ENCODE measurements at places on chromosomes 7 and 10.

DNA sequence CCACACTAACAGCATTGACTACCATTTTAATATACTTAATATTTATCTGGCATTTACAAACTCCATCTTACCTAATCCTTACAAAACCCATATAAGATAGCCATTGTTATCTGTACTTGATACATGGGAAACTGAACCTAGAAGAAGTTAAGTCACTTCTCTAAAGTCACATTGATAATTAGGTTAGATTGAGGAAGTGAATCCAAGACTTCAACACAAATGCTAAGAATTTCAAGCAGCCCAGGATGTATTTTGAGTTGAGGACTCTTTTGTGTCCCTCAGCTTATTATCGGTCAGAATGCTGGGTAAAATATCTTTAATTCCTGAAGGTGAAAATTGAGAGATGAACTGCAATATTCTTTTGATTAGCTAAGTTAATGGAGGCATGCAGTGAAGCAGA, 465.5 kb downstream of the PHTF2 start:
- no peak for DNase-seq

DNA sequence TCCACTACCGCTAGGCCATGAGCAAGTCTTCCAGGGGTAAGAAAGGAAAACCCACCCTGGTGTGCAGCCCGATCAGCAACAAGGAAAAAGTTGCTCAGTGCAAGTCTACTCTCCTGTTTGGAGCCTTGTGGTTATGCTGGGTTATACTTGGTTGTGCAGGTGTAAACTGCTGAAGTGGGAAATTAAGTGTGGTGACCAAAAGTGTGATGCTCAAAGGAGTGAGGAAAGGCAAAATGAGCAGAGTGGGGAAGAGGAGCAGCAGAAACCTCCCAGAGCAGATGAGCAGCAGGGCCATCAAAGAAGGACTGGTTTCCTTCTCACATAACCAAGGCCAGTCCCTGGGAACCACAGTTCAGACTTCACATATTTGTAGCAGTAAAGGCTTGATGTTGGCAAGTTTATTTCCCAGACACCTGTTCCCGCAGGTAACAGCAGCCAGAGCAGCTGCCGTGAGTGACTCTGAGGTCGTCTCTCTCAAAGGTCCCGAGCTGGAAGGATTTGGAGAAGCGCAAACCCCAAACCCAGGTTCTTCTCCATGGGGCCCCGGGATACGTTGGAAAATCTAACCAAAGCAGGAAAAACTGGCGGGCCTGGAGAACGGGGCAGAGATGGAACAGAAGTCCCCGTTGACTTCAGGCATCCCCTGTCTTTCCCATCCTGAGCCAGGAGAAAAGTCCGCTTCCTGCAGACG, 607 bp upstream of the SMO start:
- no peak for DNase-seq

DNA sequence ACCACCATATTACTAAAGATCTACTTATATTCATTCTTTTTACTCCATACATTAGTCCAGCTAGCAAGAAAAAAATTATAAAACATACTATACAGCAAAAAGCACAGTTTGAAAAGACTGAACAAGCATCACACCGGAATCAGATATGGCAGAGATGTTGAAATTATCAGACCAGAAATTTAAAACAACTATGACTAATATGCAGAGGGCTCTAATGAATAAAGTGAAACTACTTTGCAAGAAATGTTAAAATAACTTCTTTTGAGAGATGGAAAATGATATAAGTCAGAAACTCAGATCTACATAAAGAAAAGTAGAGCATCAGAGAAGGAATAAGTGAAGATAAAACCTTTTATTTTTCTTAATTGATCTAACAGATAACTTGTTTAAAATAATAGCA, 50.9 kb downstream of the SGCE start:
- DNase-seq: no peak

DNA sequence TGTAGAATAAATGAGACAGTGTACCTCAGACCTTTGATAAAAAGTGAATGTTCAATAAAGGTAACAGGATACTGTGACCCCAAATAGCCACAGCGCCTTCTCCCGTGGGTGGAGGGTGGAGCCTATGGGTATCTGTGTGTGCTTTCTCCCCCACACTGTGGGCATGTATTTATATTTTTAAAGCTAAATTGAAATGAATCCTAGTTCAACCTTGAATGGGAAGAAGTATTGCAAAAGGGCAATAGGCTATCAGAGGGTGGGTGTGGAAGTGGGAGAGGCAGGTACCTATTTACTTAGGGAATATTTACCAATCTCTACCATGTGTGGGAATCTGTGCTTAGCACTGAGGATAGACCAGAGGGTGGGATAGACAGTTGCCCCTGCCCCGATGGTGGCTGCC, 68.9 kb downstream of the PFKFB3 start:
- no peak for DNase-seq

- no peak for DNase-seq
Measured at GRCh38 chr10:88254091-88254490, 329.0 kb downstream of the RNLS start.

All from hematopoietic multipotent progenitor cell treated with erythropoietin and hydrocortisone succinate and interleukin-3 and kit ligand, for 4 days (in vitro differentiated cells).